NCI-H2227 treated with DMSO at 0.1 percent for 48 hours (cell line): ENCODE measurements at places on chromosomes 5 and 9.

- no peak for DNase-seq
Measured at GRCh38 chr9:119334745-119335144, 34.5 kb downstream of the BRINP1 start.

- no peak for DNase-seq
Measured at GRCh38 chr5:141127305-141127704, 5.7 kb downstream of the PCDHB4 start.

DNA sequence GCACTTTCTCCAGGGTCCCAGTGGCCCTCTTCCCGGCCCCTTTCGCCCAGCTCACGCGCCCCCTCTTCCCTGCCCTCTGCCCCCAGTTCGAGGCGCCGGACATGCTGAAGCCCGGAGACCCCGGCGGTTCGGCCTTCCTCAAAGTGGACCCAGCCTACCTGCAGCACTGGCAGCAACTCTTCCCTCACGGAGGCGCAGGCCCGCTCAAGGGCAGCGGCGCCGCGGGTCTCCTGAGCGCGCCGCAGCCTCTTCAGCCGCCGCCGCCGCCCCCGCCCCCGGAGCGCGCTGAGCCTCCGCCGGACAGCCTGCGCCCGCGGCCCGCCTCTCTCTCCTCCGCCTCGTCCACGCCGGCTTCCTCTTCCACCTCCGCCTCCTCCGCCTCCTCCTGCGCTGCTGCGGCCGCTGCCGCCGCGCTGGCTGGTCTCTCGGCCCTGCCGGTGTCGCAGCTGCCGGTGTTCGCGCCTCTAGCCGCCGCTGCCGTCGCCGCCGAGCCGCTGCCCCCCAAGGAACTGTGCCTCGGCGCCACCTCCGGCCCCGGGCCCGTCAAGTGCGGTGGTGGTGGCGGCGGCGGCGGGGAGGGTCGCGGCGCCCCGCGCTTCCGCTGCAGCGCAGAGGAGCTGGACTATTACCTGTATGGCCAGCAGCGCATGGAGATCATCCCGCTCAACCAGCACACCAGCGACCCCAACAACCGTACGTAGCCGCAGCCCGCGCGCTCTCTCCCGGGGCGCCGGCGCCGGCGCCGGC is 1.0 kb downstream of the PRDM6 start:
- no peak for DNase-seq

DNA sequence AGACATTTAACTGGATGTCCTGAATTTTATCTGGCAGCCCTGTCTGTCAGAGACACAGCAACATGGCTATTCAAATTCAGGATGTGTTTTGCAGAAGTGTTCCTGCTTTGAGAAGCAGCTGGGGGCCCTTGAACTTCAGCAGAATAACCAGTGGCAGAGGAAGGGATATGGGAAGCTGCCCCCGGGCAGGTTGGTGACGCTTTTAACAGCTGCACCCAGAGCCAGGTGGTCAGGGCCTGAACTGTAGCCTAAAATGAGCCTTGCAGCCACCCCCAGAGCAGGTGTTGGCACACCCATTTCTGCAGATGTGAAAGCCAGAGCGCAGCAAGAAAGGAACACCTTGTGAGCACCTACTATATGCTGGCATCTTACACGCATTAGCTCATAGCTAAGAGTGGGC is 128.7 kb upstream of the BOD1 start:
- DNase-seq = no peak

DNA sequence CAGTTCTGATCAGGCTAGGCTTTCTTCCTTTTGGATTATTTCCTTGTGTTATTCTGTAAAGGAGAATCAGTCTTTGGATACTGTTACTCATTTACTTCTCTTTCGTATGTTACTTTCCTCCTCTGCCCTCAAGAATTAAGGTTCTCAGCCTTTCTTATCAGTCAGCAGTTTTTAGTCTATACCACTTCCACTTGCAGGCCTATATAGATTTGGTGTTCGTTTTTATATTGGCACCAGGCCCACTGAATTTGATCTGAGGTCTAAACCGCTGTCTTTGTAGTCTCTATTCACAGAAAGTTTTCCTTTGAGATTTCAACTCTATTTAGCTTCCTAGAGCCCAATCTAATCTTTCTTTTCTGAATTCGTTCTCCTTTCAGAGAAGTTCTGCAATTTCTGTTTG is 62.8 kb downstream of the ERBIN start:
- DNase-seq = no peak
